ENCODE measurements at places on chromosomes 3 and 15.

- DNase-seq: no peak
Observed at GRCh38 chr15:76328106-76328696, 8.4 kb upstream of the ISL2 start.

DNA sequence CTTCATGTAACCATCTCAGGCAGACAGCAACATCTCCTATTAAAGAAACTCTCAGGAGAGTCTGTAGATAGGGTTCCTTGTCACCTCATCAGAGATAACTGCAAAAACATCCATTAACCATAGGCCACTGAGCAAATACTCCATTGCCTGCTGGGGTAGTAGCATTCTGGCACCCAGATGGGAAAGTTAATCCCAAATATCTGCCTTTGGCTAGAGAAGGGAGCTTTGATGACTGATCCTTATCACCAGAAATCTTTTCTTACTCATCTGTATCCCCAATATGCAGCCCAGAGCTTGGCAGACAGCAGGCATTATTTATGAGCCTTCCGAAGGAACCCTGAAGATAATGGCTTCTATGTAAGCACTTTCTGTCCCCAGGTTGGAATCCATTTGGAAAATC lies 173.1 kb downstream of the MFSD1 start:
- no peak for DNase-seq

- DNase-seq: no peak
Observed at GRCh38 chr3:25043177-25043576, 384.9 kb upstream of the RARB start.

DNA sequence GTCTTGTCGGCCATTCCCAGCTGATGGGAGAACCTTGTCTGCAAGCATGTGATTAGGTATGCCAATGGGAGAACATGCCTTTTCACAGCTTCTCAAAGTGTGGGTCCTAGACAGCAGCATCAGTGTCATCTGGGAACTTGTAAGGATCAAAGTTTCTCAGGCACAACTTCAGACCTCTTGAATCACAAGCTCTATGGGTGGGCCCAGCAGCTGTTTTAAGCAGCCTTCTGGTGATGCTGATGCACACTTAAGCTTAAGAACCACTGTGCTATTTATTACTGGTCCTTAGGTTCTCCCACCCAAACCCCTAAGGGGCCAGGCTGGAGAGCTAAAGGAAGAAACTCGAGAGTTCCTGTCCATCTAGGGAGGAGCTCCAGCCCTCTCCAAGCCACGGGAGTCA lies 453.9 kb upstream of the PROK2 start:
- DNase-seq: no peak

DNA sequence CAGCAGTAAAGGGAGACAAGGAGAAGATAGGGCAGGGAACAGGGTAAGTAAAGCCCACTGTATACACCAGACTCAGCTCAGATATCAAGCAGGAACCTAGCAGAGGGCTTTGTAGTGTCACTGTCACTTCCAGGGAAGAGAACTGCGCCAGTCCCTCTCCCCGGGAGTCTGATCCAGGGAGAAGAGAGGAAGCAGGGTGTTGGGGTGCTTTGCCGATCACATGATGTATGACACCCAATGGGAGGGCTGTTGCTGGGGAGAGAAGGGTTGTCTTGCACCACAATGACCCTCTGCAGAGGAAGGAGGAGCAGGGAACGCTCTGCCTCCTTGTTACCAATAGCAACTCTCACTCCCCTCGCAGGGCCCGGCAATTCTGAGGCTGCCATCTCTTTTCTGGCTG lies 147.2 kb upstream of the SLC2A2 start:
- DNase-seq: no peak

- DNase-seq: no peak
Observed at GRCh38 chr15:74780523-74781430, 1.1 kb upstream of the CSK start.

DNA sequence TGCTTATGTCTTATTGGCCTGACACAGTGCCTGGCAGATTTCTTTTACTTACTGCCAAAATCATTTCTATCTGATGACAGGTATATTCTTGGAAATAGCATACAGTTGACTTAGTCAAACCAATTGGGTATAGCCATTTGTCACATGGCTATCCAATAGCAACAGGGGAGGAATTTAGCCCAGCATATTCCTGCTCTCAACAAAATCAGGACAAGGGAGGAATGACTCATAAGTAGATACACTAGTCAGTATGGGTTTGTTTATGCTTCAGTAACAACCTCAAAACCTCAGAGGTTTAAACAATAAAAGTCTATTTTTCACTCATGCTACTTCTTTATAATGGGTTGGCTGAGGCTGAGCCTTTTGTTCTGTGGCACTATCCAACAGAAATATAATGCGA lies 38.0 kb upstream of the VILL start:
- DNase-seq: no peak

DNA sequence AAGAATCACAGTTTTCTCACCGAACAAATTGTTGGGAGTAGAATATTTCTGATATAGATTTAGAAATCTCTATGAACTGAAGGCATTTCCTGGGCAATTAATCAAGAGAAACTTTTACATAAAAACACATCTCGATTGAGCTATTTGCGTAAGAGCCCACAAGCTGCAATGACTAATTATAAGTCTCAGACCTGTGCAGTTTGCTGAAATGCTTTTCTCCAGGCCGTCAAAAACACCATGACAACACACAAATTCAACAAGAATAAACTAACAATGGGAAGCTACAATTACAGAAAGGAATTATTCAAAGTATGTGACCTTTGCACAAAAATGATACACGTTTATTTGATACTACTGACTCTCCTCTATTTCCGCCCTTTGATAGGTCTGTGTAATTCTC lies 481.2 kb upstream of the WNT5A start:
- DNase-seq: no peak
